A673 (cell line): ENCODE measurements at places on chromosomes 5 and 9. TPM values are rescaled to one million over a fixed set of nuclear protein-coding genes. Genes with fewer than 3 reads are reported as not detected.

Gene TENT4A
- total RNA-seq: 51.7 and 57.1 TPM in 2 replicates

Gene CD14
- total RNA-seq: 0.41 and 0.48 TPM in 2 replicates

Gene GARIN3
- total RNA-seq: not detected in 2 replicates

Gene CYFIP2
- 17.2 and 20.1 TPM in 2 replicates for total RNA-seq
